ENCODE measurements at places on chromosomes 12 and 14.

DNA sequence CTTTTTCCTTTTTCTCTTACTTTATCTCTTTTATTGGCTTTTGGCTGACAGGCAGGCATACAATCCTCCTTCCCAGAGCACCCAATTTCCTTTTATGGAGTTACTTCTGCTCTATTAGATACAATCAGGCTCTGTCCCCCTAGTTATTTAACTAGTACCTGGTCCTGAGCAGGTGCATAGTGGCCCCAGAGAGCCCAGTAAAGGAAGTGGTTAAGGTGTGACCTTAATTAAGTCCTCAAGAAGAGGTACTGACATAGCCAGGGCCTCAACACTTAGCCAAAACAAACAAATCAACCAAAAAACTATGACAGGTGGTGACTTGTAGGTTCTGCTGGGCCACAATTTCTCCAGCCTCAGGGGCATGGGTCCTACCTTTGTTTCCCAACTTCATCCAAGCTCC, 82.9 kb downstream of the CCDC60 start:
- no peak for DNase-seq

GRCh38 chr12:15789220-15790171, at the start of gene EPS8:
TSS of gene EPS8 (minus strand) at chr12:15789388. CDS start at chr12:15682951, 106,437 bp downstream.
- DNase-seq: peak; percentile 94

- peak; percentile 13 for DNase-seq
These were observed 3.9 kb upstream of the TMTC2 start for GRCh38 chr12:82682851-82683261.

DNA sequence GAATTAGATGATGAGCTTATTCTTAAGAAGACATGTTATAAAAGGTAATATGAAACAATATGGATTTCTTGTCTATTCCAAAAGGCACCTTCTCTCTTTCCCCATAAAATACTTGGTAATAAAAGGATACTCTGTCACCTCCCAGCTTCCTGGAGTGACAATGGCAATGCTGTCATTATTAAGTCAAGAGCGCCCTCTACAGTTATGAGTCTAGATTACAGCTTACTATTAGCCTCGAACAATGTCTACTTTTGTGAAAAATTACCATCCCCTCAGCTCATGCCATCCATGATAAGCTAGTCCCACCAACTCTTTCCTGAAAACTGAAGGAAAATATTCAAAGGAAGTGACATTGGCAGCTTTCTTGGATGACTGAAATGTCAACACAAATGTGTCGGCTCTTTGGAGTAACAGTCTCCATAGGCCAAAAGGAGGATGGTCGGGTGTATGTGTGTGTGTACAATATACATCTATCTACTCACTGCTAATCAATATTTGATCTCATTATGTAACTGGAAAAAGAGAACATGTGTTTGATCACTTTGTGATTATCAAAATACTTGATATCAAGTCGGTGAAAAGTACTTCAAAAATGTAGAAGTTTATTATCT, 48.7 kb upstream of the CDKN3 start:
- DNase-seq: peak; percentile 43

- peak; percentile 44 for DNase-seq
These were observed 139.1 kb downstream of the SPTSSA start for GRCh38 chr14:34322940-34323418.
